ENCODE measurements at places on chromosomes 6 and 20.
A peak's percentile ranks its signal among the peaks of the same experiment; 100 is the strongest.

DNA sequence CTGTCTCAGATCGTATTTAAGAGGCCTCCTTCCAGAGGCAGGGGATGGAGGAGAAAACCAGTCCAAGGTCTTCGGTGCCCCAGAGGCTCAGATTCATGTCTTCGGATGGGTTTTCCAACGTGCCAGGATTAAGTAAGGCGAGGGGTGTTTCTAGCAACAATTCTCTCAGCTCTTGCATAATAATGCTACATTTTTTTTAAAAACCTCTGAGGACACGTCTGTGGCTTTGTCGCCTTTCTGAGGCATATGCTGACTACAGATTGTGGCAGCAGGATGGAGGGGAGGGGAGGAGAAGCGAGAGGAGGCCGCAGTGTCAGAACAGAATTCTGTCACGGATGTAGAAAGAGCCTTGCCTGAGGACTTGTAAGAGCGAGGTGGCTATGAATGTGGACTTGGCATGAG is 17.7 kb upstream of the CCDC167 start:
- DNase-seq: peak; percentile 78

DNA sequence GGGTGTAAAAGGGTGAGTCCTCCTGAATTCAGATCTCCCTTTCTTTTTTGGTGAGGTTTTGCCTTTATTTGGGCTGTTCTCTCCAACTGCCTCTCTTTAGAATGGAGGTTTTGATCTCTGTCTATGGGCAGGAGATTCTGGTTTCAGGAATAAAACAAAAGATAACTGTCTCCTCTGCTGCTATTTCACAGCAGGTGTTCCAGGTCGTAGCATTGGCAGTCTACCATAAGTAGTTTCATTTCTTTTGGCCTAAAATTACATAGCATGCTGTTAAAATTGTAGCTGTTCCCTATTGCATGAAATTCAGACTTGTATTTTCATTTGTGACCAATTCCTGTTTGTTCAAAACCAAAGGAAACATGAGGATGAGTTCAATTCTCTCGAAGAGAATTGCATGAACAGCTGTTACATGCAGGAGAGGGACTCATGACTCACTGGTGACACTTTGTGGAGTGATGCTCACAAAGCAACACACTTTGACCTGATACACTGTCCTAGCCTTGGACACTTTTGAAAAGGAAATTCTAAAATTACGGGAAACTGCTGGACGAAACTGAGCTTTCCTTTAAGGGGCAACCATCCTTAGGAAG is 76.8 kb upstream of the SIRPG start:
- no peak for DNase-seq

GRCh38 chr20:9499126-9499899 is 15.1 kb upstream of the LAMP5 start:
- DNase-seq: no peak

DNA sequence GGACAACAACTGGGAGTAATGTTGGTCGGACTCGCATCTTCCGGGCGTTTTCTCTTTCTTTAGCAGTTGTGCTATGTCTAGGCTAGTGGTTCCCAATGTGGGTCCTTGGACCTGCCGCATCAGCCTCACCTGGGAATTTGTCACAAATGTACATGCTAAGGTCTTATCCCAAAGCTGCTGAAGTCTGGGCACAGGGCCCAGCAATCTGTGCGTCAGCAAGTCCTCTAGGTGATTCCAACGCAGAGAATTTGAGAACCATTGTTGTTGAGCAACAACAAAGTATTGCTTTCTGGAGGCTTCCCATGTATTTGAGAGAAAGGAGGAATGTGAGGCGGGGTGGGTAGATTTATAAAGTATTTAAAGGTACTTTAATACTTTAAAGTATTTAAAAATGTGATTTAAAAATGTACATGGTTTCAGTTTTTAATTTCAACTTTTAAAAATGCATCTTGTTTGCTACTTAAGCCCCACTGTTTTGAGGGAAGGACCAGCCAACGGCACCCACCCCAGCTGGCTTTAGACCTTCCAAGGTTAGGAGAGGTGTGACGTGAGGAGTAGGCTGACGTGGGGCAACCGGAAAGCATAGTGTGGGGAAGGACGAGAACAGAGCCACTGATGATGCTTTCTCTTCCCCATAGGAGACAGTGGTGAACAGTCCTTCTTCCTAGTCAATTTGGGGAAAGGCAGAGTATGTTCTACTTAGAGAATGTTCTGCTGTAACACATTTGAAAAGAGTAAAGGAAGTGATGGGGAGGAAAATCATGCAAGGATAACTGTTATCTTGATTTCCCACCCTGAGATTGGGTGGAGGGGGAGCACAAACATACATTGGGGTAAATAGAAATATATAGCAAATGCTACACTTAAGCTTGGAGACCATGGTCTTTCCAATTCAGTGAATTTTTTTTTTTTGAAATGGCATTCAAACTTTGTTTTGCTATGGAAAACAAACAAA is 4.3 kb downstream of the UST start:
- DNase-seq: no peak

DNA sequence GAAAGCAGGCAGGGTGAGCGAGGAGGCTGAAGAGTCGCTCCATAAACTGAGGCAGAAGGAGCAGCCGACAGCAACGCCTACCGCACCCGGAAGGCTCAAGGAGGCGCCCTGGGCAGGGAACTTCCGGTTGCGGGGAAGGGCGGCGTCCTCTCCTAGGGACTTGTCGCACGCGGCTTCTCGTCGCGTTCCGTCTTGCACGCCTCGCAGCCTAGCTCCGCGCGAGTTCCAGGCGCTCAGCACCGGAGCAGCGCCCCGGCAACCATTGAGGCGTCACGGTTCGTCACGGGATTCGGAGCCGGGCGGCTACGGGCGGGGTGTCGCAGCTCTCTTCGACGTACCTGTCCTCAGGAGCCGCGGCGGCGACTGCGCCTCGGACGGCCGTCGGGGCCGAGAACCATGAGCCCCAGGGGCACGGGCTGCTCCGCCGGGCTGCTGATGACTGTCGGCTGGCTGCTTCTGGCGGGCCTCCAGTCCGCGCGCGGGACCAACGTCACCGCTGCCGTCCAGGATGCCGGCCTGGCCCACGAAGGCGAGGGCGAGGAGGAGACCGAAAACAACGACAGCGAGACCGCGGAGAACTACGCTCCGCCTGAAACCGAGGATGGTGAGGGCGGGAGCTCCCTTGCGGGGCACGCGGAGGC is at the start of gene SPACA1:
Gene SPACA1 (plus strand): TSS at position 332 of the 641 bp plus-strand sequence. CDS start 65 bp downstream, at position 397.
- no peak for DNase-seq

DNA sequence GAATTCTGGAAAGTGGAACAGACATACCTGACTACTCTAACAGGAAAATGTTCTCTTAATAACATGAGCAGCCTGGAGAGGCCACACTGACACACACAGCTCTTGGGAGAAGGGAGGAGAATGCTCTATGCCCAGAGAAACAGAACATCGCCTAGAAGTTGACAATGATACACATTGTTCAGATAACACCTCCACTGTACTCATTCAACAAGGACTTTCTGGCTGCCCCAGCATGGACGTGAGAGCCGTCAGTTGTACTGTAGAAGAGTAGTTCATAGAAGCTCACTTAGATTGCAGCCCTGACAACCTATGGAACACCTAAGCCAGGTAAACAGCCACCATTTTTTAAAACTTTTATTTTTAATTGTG is 28.9 kb downstream of the BMP7 start:
- DNase-seq: no peak

Data from stimulated activated CD8-positive, alpha-beta memory T cell treated with anti-CD3 and anti-CD28 coated beads, Interleukin-4, amount 100 ng/mL, for 48 hours (primary cell).